ENCODE measurements at places on chromosomes 1 and 21. TPM values are rescaled to one million over a fixed set of nuclear protein-coding genes. Genes with fewer than 3 reads are reported as not detected.

- peaks cover 36% of the 10 kb centered on the region for H3K4me1 ChIP-seq
- H3K27me3 ChIP-seq: no peaks in the 10 kb centered on the region
- H3K36me3 ChIP-seq: no peaks in the 10 kb centered on the region
- peak; percentile 94 for DNase-seq
- H3K27ac ChIP-seq: peak overlapping the region; percentile 37
- H3K4me3 ChIP-seq: no peak overlapping the region
Observed at GRCh38 chr21:45306832-45307571, 19.3 kb upstream of the POFUT2 start.

- no peak overlapping the region for H3K4me3 ChIP-seq
- no peaks in the 10 kb centered on the region for H3K4me1 ChIP-seq
Observed at GRCh38 chr1:3359756-3360440, 94.6 kb upstream of the ARHGEF16 start.

- peak overlapping the region; percentile 99 for H3K4me3 ChIP-seq
- H3K4me1 ChIP-seq: peaks cover 20% of the 10 kb centered on the region
- H3K27me3 ChIP-seq: no peaks in the 10 kb centered on the region
- no peaks in the 10 kb centered on the region for H3K36me3 ChIP-seq
- peak overlapping the region; percentile 100 for H3K27ac ChIP-seq
- DNase-seq: peak; percentile 79
Observed at GRCh38 chr1:160261556-160261892, 825 bp downstream of the DCAF8 start.

DNA sequence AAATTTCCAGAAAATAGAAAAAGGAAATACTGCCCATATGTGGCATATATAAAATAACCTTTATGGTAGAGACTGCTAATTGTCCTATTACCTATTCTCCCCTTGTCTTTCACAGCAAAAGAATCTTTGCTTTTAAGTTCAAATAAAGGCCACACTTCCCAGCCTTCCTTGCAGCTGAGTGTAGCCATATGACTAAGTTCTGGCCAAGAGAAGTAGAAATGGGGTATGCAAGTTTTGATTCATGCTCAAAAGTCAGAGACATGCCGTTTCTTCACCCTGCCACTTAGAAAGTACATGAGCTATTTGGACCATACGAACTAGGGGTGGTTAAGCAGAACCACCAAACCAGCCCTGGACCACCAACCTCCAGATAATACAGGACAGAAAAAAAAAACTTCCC, 18.3 kb upstream of the S100A2 start:
- H3K36me3 ChIP-seq: no peaks in the 10 kb centered on the region
- no peaks in the 10 kb centered on the region for H3K4me1 ChIP-seq
- no peak for DNase-seq
- no peaks in the 10 kb centered on the region for H3K27me3 ChIP-seq
- no peak overlapping the region for H3K4me3 ChIP-seq
- H3K27ac ChIP-seq: no peak overlapping the region

SCP2 gene
- 130 TPM for total RNA-seq

FOXO6 gene
- 1.4 TPM for total RNA-seq
